ENCODE measurements at places on chromosomes 6 and 20.

DNA sequence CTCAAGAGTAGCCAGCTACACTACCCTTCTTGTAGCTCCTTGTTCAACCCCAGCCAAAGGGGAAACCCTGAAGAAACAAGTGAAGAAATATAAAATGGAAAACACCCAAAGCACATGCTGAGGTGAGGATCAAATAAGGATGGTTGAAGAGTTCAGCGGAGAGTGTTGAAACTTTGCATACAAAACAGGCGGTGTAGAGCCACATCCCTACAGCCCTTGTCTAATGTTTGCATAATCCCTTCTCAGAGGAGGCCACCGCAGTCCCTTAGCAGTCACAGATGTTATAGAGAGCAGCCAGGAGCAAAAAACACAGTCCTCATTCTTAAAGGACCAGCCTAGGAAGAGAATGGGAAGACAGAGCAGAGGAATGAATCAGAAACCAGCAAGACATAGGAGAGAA is 350.7 kb upstream of the SASH1 start:
- DNase-seq = no peak

DNA sequence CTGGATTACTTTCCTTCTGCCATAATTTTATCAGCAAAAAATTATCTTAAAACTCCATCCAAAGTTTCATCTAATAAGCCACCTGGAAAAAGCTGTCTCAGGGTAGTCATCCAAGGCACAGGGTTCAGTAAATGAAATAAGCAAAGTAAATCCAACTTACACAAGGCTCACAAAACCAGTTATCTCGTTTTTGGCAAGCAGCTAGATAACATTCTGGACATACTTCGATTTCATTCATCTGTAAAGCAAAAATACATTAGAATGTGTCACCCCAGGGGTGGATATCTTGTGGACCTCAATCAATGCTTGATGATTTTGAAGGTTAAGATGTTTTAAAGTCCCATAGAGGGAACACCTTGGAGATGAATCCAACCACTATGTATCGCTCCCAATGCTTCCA is 73.1 kb downstream of the ZMYND8 start:
- DNase-seq = no peak

- DNase-seq = no peak
Measured at GRCh38 chr20:38723848-38724625, at the start of gene SLC32A1. Gene SLC32A1 (plus strand): TSS chr20:38724486. CDS start chr20:38724725, 239 bp downstream.

GRCh38 chr6:20169119-20169557 is 43.1 kb downstream of the MBOAT1 start:
- no peak for DNase-seq

DNA sequence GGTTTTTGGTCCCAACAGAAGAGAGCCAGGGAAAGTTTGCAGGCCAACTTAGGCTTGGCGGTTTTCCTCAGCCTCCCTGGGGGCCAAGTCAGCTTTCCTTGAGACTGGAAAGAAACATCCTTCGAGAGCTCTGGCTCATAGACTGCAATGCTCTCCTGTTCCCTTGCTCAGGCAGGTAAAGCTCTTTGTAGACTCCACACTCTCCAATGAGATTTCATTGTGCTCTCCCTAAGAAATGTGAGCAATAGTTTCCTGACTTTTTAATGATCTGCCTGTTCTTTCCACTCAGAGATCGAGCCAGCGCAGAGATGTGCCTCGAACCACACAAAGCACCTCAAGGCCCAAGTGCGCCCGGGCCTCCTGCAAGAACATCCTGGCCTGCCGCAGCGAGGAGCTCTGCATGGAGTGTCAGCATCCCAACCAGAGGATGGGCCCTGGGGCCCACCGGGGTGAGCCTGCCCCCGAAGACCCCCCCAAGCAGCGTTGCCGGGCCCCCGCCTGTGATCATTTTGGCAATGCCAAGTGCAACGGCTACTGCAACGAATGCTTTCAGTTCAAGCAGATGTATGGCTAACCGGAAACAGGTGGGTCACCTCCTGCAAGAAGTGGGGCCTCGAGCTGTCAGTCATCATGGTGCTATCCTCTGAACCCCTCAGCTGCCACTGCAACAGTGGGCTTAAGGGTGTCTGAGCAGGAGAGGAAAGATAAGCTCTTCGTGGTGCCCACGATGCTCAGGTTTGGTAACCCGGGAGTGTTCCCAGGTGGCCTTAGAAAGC is 13.9 kb downstream of the TNFAIP3 start:
- DNase-seq = no peak

DNA sequence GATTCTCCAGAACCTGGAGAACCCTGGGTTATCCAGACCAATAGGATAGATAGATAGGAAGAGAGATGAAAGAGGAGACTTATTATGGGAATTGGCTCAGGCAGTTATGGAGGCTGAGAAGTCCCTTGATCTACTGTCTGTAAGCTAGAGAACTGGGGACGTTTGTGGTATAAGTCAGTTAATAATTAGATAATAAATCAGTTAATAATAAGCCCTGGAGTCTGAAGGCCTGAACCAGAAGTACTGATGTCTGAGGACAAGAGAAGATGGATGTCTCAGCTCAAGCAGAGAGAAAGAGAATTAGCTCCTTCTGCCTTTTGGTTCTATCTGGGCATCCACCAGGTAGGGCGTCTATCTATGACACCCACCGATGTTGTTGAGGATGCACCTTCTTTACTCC is 72.9 kb upstream of the SLC22A23 start:
- DNase-seq = no peak

GRCh38 chr6:159762681-159763293 is 942 bp downstream of the ACAT2 start:
- no peak for DNase-seq

GRCh38 chr6:169782966-169783365 is 31.5 kb downstream of the ERMARD start:
- DNase-seq = no peak

- DNase-seq = no peak
Measured at GRCh38 chr6:18477301-18477941, 90.3 kb downstream of the RNF144B start.
